ENCODE measurements at places on chromosomes 7 and 10.
A peak's percentile ranks its signal among the peaks of the same experiment; 100 is the strongest.

- peak; percentile 82 for DNase-seq
These were observed 133.4 kb downstream of the MACC1 start for GRCh38 chr7:20083781-20084180.

- no peak for DNase-seq
These were observed 146.5 kb downstream of the HGF start for GRCh38 chr7:81623251-81623855.

GRCh38 chr7:128986609-128987008 lies 48.9 kb downstream of the IRF5 start:
- no peak for DNase-seq

DNA sequence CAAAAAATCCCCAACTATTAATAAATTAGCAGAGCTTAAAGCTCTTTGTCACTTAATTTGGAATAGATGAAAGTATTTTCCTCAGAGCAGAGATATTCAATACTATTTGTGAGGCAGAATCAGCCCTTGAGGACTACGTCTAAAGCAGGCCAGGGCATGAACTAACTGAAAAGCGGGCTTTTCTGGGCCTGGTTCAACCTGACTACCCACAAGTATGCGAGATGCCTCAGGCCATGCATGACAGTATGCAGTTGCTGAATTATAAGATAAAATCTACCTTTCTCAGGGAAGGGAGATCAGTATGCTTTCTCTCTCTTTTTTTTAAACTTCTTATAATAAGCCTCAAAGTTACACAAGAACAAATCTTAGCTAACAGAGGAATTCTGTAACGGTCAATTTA lies 20.1 kb downstream of the TMEM168 start:
- DNase-seq, result peak; percentile 37

DNA sequence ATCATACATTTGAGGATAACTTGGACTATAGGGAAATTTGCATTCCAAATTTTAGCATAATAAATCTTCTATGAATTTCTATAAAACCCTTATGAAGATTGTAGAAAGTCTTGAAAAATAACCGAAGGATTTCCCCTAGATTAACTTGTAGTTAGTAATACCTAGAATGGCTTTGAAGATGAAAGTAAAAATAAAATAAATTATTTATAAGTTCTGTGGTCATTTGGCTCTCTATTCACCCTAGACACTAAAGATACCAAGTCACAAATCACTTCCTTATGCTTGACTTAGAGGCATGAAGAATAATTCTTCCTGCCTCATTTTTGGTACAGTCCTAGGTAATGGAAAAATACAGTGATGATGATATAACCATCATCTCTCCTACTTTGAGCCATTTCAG lies 79.3 kb downstream of the CSTF2T start:
- no peak for DNase-seq

- no peak for DNase-seq
These were observed 10.1 kb upstream of the RHOBTB1 start for GRCh38 chr10:60954035-60954434.

- DNase-seq, result no peak
These were observed 14.0 kb upstream of the UNCX start for GRCh38 chr7:1218541-1219165.

GRCh38 chr7:23000597-23001360 lies 13.2 kb downstream of the HYCC1 start:
- DNase-seq, result peak; percentile 56

DNA sequence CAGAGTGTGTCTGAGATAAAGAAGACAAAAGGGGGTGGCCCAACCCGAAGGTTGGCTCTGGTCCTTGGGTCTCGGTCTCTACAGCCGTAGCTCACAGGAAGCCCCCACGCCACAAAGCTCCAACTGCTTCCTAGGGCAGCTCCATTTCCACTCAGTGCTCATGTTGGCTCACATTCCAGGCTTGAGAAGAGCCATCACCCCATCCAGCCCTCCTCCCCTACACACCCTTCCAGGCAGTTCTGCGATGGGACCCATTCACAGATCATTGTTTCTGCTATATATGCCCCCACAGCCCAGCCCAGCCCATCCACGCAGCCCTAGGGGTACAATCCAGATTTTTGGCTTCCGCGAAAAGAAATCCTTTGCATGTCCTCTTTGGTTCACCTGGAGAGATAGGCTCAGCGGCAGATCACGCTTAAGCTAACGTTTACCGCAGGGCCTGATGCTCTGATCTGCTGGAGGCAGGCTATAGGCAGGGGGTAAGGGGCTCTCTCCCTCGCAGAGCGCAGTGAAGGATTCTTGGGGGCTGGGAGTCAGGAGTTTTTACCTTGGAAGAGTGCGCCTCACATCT lies 6.2 kb upstream of the HOXA11 start:
- peak; percentile 41 for DNase-seq

GRCh38 chr10:74249865-74250264 lies 98.8 kb downstream of the ADK start:
- no peak for DNase-seq

- DNase-seq, result no peak
These were observed 336.5 kb upstream of the PRKCQ start for GRCh38 chr10:6916601-6917000.

GRCh38 chr7:73921623-73922528 lies 60.9 kb downstream of the TMEM270 start:
- no peak for DNase-seq

DNA sequence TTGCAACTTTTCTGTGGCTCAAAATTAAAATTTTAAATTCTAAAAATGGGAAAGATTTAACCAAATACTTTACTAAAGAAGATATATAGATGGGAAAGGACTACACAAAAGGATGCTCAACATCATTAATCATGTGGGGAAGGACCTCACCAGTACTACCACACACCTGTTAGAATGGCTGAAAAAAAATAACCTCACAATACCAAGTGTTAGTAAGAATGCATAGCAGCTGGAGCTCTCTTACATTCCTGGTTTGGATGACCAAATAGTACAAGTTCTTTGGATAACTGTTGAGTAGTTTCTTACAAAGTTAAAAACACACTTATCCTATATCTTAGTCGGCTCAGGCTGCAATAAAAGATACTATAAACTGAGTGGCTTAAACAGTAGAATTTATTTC lies 33.9 kb downstream of the LIPJ start:
- DNase-seq, result no peak

DNA sequence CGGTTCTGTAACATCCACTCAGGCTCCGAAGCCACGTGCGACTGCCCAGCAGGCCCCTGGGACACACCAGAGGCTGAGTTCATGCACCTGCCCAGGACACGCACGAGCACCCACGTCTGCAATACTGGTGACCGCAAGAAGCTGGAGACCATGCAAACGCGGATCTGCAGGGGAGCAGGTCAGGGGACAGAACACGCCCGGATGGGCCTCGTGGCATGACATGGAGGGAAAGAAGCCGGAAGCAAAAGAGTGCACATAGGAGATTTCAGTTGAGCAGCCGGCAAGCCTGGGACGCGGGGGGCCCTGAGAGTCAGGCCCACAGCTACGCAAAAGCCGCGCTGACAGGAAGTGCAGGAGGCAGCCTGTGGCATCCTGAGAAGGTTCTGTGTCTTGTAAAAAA lies 73.7 kb downstream of the FOXL3 start:
- no peak for DNase-seq

- DNase-seq, result no peak
These were observed 80.5 kb upstream of the TAS2R16 start for GRCh38 chr7:123075838-123076467.

Data from ELR (cell line).